NCI-H1105 treated with DMSO at 0.1 percent for 48 hours (cell line): ENCODE measurements at places on chromosomes 12 and 14.
A peak's percentile ranks its signal among the peaks of the same experiment; 100 is the strongest.

GRCh38 chr14:93785423-93785822, 2.9 kb downstream of the PRIMA1 start:
- no peak for DNase-seq

DNA sequence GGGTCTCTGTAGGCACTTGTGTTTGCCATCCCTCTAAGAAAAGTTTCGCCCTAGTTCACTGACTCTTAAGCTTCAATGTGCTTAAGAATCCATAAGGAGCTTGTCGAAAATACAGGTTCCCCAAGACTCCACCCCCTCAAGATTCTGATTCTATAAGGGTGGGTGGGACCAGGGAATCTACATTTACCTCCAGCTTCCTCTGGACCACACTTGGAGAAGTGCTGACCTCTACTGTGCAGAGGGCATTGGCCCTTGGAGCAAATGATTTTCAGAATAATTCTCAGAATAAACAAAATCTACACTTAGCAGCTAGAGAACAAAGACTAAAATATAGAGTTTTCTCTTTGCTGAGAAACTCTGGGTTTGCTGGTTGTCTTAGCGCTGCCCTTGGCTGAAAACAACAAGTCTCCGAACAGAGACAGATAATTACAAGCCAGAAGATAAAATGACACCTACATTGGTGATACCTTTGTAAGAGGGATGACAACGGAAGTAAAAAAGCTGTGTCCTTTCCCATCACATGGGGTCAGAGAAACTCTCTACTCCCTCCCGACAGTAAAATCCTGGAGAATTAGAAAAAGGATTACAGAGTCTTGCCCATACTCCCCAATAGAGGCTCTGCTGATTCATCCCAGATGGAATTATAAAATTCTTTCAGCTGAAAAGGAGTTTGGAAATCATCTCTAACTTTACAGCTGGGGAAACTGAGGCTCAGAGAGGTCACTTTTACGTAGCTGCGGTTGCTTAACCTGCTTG, 4.8 kb downstream of the TGFB3 start:
- no peak for DNase-seq

DNA sequence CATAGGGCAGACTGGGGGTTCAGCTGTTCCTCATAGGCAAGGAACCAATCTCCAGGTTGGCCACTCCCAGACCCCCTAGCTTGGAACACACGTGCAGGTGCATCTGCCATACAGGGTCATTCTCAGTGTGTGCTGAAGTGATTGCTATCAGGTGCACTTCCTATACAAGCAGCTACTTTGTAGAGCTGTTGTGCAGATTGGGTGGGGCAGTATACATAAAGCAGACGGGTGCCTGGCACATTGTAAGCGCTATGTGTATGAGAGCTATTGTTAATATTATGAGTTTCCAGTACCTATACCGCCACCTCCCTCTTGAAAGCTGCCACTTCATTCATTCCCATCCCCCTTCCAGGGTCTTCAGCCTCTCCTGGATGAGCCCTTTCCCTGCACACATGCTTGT, 17.3 kb downstream of the IRF2BPL start:
- DNase-seq, result peak; percentile 50

GRCh38 chr14:37615582-37616289, 20.3 kb downstream of the TTC6 start:
- no peak for DNase-seq

- no peak for DNase-seq
These were observed 802.7 kb downstream of the SLC16A7 start for GRCh38 chr12:60398547-60398946.

- no peak for DNase-seq
These were observed 1035.6 kb upstream of the TMEM132C start for GRCh38 chr12:127231371-127231770.

DNA sequence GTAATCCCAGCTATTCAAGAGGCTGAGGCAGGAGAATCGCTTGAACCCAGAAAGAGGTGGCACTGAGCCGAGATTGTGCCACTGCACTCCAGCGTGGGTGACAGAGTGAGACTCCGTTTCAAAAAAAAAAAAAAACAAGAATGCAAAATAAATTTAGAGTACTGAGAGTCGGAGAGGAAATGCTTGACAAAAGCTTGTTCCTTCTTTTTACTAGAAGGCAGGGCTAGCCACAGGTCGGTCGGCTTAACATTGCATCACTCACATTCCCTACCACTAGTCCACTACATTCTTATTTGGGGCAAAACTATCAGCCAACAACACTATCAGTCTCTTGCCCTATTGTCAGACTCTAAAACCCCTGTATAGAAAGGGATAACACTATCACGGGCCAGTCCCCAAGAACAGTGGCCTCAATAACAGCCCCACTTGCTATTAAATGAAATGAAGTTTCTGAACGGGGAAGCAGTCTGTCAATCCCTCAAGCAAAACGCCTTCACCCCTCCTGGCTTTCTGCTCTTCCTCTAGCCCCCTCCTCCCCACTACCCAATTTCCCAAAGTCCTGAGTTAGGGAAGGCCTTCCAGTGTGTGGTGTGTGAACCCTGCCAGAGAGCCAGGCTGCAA, 1.0 kb downstream of the RNF41 start:
- no peak for DNase-seq
